Ascending aorta (tissue), 2 donors: ENCODE measurements at places on chromosomes 7 and 10.
A peak's percentile ranks its signal among the peaks of the same experiment; 100 is the strongest.

GRCh38 chr7:1948301-1948796, 278.3 kb downstream of the ELFN1 start:
- no peak for DNase-seq

- DNase-seq = peak; percentile 94
Observed at GRCh38 chr7:867406-868188, 8.8 kb upstream of the GET4 start.

- no peak for DNase-seq
Observed at GRCh38 chr10:77832238-77832637, 94.3 kb downstream of the DLG5 start.

GRCh38 chr7:127476618-127477017, 84.1 kb upstream of the ZNF800 start:
- DNase-seq = no peak

DNA sequence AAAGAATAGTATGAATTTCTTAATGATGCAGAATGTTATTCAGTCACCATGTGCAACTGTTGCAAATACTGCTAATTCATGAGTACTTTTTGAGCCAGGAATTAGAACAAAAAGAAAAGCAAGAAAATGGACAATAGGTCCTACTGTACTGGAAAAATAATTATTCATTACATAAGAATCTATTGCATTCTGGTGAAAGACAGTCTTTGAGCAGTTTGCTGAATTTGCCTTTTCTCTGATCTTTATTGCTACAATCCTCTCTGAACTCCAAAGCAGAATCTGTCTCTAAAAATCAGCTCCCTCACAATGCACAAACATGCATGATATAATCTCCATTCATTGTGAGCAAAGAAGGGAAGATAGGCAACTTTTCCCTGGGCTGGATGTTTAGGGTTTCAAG, 12.8 kb downstream of the IFIT2 start:
- no peak for DNase-seq

DNA sequence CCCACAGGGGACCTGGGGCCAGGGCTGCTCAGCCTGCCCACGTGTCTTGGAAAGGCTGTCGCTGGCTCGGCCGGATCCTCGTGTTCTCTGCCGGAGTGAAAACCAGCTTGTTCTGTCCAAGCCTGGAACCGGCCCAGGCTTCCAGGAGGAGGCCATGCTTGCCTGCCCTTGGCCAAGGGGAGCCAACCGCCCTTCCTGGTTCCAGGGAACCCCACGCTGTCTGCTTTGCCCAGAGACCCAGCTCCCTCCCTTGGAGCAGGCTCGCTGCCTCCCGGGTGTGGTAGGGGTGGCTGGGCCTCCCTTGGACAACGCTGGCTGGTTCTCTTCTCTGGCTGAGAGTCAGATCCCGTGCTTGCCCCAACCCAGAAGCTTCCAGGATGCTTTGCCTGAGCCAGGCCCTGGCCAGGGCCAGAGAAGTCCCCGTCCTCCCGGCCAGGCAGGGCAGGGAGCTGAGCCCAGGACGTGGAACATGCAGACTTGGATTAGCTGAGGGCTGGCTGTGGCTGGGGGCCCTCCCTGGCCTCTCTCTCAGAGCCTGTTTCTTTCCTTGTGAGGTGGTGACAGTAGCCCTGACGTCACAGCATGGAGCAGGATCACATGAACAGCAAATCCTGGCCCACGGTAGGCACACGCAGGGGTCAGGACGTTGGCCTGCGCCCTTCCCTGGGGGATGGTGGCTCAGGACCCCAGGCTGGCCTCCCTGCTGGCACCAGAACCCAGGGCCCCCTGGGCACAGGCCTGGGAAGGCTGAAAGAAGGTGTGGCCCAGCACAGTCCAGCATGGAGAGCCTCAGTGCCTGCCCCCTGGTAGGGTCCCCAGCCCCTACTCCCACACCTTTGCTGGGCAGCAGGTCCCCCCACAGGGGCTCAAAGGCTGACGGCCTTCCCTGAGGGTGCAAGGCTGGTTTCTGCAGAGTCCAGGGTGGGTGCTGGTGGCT, 67.5 kb downstream of the PWWP2B start:
- DNase-seq = peak; percentile 91

GRCh38 chr10:35640951-35641675, 983 bp downstream of the FZD8 start:
- no peak for DNase-seq

- DNase-seq = no peak
Observed at GRCh38 chr10:88624840-88625239, 38.3 kb downstream of the LIPJ start.

DNA sequence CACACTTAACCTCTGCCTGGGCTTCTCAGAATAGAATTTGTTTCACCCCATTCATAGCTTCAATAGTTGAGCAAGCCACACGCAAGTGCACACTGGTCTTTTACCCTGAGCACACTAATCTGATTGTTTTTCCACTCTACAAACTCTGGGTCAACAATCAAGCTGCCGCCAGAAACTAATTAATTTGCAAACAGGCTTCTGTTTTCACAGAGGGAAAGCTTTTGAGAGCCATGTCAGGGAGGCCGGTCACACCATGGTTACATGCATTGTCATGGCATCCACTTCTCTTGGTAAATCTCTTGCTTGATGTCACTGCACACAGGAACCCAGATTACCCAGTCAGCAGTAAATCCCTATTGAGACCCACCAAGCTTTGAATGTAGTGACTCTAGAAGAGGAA, 154.2 kb downstream of the SEMA3A start:
- no peak for DNase-seq

GRCh38 chr7:5528815-5529442, 105.3 kb upstream of the TNRC18 start:
- no peak for DNase-seq

GRCh38 chr7:91784469-91784868, 96.0 kb downstream of the MTERF1 start:
- DNase-seq = no peak

DNA sequence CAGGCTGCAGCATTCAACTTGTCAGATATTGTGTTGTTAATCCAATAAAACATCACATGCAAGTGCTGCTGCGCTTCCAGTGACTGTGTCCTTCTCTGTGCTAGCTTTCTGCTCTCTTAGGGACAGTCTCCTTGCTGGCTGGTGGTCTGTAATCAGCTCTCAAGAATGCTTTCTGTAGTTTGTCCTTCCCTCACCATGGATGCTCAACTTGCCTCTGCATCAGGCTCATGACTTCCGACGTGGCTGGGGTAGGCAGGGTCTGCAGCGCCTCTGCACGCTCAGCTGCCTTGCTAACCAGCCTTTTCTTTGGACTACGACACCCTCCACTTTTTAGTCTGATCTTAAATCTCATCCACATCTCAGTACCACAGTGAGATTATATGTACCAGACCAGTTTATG, 58.3 kb downstream of the MMRN2 start:
- no peak for DNase-seq

- DNase-seq = no peak
Observed at GRCh38 chr7:52257890-52258289, 777.5 kb upstream of the POM121L12 start.

DNA sequence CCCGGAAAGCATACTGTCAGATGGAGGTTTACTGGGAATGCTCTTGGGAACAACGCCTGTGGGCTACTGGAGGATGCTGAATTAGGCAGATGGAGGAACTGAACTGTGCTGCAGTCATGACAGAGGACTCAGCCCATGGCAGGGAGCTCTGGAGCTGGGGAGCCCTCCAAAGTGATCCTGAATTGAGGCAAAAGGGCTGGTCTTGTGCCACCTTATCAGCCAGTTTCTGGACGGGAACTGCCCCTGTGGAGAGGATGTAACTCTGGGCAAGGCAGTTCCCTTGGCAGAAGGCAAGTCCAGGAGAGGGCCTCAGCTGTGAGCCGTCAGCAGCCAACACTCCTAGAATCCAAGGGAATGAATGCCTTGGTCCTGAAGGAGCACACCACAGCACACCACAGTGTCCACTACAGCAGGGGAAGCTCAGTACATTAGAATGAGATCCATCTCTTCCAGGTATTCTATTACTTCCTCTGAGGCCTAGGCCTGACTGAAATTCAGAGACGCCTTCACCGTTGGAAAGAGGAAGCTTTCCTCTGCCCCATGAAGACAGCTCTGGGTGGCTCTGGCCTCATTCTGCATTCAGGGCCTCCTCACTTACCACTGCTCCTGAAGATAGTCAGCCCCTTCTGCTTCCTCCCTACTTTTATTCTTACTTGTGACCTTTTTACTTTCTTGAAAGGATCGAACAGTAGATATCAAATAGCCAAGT, 139.6 kb upstream of the GPR26 start:
- no peak for DNase-seq

GRCh38 chr10:122302315-122302714, 31.2 kb downstream of the BTBD16 start:
- no peak for DNase-seq

- no peak for DNase-seq
Observed at GRCh38 chr7:2041496-2042367, 191.0 kb downstream of the MAD1L1 start.

DNA sequence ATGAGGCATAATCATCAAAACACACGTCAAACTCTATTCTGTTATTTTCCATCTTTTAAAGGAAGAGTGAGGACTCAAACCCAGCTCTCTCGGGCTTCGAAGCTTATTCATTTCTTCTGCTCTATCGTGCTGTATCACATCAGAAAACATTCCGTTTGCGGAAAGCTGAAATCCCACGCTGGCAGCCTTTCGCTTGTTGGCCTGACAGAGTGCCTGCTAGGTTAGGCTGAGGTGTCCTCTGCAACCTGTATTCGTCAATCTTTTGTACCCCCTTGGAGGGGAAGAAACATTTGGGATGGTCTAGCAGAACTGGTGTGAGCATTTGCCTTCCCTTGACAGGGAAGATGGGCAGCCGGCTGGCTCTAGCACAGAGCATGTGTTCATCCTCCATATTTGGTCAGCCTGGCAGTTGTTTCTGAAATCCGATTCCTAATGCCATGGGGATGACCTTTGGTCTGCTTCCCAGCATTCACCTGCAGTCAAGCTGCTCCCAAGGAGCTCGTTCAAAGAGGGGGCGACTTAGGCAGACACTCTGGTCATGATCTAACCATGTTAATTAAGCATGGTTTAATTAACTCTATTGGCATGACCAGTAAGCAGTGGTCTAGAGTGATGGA, 55.2 kb downstream of the TACC2 start:
- DNase-seq = no peak

DNA sequence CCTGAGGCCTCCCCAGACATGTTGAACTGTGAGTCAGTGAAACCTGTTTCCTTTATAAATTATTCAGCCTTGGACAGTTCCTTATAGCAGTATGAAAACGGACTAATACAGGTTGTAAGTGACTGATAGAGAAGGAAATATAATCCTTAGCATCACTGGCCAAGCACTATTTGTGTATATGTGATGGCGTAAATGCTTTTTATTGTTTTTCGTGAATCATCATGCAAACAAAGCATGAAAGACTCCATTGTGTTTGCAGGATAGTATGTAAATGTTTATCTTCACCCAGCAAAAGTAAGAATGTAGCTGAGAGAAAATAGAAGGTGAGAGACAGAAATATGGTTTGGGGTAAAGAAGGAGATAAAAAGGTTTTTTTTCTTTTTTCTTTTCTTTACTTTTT, 92.5 kb upstream of the LRGUK start:
- no peak for DNase-seq

GRCh38 chr10:98815039-98815885, 368.5 kb upstream of the HPS1 start:
- no peak for DNase-seq

- DNase-seq = no peak
Observed at GRCh38 chr10:133162178-133162909, 2.3 kb downstream of the KNDC1 start.

DNA sequence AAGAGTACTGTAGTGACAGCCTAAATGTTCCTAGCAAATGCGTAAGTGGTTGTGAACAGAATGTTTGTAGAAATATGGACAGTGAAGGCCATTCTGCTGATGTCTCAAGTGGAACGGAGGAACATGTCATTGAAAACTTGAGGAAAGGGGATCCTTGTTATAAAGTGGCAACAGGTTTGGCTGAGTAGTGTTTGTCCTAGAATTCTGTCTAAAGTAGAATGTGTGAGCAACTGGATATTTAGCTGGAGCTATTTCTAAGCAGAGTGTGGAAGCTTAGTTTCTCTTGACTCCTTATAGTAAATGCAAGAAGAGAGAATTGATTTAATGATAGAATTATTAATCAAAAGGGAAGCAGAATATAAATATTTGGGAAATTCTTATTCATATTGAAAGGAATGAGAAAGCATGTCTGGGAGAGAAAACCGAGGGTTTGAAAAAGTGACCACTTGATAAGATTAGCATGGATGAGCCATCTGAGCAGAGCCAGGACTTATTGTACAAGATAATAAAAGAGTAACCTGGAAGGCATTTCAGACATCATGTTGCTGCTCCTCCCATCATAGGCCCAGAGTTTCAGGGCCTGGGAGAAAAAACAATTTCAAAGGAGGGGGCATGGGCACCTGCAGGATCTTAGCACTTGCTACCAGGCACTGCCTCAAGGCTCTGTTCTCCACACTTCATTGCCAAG, 276.1 kb downstream of the BMPER start:
- DNase-seq = no peak

GRCh38 chr7:100567031-100567730, 6.5 kb downstream of the SAP25 start:
- DNase-seq = no peak

DNA sequence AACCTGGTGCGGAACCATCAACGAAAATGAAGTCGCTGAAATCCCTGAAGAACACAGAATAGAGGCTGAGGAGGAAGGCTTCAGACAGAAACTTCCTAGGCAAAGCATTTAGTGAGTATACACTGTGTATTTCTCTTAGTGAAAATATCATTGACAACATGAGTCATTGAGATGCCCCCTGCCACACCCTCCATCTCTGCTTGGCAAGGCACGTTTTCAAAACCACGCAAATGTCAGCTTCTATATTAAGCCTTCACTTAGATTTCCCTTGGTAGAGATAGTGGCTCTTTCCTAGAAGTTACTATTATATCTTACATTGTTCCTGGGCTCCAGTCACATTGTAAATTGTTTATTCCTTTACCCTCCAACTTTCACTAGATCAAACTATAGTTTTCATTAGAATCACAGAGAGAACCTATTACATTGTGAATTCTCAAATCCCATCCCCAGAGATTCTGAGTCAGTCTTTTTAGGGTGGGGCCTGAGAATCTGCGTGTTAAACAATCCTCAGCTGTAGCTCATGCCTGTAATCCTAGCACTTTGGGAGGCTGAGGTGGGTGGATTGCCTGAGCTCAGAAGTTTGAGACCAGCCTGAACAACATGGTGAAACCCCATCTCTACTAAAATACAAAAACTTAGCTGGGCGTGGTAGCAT, 4.6 kb upstream of the SKAP2 start:
- no peak for DNase-seq

GRCh38 chr7:39465055-39465929, 100.9 kb upstream of the YAE1 start:
- no peak for DNase-seq
